Esophagus muscularis mucosa (tissue), 4 donors: ENCODE measurements at places on chromosomes 12 and 14. TPM values are rescaled to one million over a fixed set of nuclear protein-coding genes. Genes with fewer than 3 reads are reported as not detected.

- DNase-seq: no peak
Observed at GRCh38 chr12:67727702-67728666, 79.4 kb downstream of the DYRK2 start.

GRCh38 chr12:6182279-6182898 lies 17.8 kb upstream of the CD9 start:
- DNase-seq: no peak

DNA sequence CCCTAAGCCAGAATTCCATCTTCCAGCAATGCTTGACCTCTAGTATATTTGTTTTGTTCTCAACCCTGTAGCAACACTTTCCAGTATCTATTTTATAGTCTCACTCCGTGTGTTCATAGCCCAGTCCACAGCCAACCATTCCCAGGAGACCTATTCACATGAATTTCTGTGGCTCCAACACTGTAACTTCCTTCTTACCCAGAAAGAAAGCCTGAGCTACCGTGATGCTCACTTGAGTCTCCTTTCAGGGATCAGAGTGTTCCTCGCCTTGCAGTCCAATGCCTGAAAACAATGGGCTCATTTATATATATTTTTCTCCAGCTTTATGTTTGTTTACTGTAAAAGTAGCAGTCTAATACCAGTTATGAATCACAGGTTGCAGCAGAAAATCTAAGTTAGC lies 645.0 kb upstream of the NOVA1 start:
- no peak for DNase-seq

The TAS2R10 gene
- 0.40 TPM for total RNA-seq

DNA sequence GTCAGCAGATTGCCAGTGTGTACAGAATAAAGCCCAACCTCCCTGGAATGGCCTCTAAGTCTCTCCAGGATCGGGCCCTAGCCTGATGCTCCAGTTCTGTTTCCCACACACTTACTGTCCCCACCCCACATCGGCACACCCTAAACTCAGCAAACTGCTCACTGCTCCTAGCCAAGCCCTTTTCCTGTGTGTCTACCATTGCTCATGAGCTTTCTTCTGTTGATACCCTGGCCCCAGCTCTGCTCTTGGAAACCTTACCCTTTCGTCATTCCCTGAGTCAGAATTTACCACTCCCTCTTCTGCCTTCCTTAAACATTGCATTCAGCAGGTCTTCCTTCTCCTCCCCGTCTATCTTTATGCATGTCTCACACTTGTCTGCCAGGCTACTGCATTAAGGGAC lies 158.9 kb downstream of the TMX1 start:
- DNase-seq: no peak

DNA sequence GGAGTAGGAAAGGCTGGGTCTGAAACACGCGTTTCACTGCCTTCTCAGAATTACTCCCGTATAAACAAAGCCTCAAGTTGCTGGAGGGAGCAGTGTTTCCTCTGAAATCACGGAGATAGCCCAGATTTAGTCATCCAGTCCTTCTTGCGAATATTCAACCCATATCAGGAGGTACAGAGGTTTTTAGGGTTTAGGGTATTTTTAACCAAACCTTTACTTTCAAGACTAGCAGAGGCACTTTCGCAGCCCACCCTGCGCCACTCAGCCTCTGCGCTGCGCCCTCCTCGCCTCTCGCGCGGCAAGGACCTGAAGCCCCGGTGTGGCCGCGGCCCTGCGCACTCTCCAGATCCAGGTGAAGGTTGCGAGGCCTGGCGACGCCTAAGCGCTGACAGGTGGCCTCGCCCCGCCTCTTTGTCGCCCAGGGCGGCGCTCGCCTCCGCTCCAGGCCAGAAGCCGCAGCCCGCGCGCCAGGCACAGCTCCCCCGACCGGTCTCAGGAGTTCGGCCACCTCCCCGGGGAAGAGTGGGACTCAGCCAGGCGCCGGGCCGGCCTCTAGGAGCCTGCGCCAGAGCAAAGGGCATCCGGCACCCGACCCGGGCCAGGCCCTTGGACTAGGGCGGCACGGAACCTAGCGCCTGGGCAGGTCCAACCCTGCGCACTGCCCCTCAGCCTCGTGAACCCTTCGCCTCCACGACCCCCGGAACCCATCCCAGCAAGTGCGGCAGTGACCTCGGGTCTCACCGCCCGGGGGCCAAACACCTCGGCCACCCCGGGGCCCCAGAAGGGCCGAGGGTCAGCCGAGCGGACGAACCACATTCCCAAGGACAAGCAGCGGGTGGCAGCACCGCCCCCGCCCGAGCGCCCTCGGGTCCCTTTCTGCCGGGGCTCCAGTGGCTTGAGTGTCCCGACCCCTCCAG lies 1.8 kb upstream of the SAMD4A start:
- DNase-seq: peak; percentile 94

DNA sequence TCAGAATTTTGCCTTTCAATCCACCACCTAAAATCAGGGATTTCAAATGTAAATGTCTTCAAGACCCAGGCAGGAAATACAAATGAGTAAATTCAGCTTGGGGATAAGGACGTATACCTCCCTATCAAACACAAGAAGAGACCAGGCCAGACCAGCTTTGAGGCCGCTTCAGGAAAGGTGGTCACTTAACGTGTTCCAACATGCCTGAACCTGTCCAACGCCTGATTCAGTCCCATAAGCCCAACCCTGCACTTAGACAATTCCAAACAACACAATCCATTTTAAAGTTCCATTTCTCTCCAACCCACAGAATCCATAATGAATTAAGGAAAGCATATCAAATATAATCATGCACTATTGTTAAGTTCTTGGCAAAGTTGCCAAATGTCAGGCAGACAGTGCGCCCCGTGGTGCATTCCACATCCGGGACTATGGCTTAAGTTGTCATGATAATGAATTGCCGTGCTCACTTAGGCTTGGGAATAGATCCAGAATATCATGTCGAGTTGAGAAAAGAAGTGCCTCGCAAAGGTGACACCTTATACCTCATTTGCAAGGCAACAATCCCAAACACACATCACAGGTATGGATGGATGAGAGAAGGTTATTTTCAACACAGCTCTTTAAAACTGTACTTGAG lies 35.5 kb downstream of the CCDC60 start:
- no peak for DNase-seq
